ENCODE measurements at places on chromosomes 7 and 10.
A peak's percentile ranks its signal among the peaks of the same experiment; 100 is the strongest.

GRCh38 chr7:12540850-12541249 is 29.7 kb upstream of the SCIN start:
- DNase-seq, result no peak

DNA sequence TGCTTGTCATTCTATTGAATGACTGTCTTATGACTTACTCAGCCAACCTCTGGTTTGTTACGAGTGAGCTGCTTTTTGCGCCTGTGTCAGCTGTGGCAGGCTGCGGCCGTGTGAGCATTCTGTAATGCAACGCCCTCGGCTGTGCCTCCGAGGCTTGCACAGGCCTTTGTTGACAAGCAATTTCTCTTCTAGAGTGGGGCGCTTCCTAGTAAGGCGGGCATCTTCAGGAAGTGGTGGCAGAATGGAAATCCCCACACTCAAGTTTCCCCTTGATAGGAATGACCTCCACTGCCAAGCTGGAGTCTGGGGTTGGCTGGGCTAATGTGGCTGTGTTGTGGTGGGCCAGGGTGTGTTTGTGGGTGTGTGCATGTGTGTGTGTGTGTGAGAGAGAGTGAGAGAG is 20.2 kb upstream of the TMEM178B start:
- peak; percentile 42 for DNase-seq

DNA sequence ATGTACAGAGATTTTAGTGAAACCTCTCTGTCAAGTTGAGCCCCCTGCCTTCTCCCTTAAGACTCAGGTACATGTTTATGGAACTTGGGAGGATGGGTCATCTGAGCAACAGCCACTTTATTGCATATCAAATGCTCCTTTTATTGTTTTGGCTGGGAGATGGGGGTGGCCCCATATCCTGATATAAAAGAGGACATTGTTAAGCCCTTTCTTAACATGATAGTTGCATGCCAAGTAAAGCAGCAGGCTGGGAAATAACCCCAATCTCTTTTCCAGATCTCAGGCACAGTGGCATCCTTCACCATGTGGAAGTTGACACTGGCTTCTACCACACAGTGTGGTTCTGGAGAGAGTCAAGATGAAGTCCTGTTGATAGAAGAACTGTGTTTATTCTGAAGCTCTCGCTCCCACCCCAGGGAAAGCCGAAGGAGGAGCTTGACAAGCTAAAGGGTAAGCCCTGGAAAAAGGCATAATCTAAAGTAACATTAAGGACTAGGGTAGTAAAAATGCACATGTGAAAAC is 746.7 kb downstream of the SUGCT start:
- DNase-seq, result no peak

GRCh38 chr7:27784399-27785053 is 44.6 kb downstream of the TAX1BP1 start:
- DNase-seq, result no peak

DNA sequence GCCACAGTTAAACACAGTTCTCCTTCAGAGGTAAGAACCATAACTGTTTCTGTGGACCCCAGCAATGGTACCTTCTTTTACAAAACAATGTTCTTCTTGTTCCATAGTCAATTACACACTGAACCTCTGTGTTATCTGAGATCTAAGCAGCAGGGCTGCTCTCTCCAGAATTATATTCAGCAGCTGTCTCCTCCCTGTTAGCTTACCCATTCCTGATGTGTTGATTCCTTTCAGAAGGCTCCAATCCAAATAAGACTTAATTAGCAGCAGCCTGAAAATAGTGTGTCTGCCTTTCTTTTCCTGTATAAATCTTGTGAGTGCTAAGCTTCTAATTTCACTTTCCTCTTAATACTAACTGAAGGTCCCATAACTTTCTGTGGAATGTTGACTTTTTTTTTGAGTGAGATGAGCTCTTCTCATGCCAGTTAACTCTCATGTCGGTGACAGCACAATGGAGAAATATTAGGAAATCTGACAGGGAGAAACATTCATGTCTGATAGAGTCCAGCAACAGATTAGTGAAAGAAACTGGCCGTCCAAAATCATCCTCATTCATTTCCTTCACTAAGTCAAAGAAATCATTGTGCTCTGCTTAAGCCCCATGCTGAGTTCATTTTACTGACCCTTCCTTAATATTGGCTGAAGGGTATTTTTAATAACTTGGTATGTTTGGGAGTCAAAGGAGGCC is 226.5 kb downstream of the PRKG1 start:
- DNase-seq, result no peak

DNA sequence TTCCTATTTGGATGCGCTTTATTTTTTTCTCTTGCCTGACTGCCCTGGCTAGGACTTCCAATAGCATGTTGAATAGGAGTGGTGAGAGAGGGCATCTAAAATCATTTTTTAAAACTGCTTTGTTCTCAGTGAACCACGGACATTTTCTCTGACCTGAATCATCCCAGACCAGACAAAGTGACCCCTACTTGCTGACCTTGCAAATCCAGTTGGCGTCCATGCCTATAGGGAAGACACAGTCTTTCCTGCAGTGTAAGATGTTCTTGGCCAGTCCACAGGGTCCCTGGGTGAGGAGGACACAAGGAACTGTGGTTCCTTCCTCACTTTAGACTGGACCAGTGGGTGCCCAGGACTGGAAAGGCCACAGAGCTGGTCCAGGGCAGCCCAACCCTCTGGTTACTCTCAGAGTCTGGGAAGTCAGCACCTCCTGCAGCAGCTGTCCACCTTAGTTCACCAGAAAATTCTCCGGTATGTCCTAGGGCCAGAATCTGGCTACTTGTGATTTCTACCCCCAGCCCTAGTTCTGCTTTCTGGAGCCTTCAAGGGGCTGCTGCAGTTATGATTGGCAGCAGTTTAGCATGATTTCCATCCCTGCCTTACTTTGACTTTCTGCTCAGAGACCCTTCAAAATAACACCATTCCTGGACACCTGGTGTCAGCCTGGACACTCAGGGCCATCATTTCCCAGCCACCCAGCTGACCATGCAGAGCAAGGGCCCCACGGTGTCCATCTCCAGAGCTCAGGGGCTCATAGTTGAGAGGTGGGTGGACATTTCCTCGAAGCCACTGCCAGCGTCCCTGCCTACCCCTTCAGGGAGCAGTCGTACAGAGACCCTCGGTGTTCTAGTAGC is 19.3 kb downstream of the VIPR2 start:
- no peak for DNase-seq

GRCh38 chr7:74522281-74522905 is 68.7 kb downstream of the GTF2IRD1 start:
- DNase-seq, result no peak

GRCh38 chr7:50690541-50691011 is 92.1 kb downstream of the GRB10 start:
- no peak for DNase-seq

GRCh38 chr7:20484356-20484755 is 131.1 kb upstream of the ABCB5 start:
- DNase-seq, result no peak

DNA sequence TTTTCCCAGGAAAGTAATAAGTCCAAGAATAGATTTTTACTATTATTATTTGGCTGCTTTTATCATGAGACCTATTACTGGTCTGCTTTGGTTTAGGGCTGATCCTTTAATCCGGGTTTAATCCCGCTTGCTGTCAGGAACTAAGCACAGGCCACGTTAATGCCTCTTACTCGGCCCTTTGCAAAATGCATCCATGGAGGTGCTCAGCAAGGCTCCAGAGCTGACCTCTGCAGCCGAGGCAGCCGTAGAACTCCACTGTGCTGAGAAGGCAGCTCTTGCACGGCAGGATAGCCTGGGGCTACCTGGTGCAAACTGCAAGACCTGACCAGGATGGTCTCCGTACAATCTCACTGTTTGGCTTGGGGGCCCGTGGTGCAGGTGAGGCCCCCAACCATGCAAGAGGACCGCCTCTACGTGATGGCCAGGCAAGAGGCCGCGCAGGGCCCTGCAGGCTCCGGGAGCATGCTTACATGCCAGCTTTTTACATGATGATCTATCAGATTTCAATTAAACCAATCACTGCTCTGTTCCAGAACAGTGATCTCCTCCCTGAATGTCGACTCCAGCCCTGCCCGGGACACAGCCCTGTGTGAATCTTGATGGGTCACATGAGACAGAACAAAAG is 10.4 kb upstream of the CALML3 start:
- no peak for DNase-seq

DNA sequence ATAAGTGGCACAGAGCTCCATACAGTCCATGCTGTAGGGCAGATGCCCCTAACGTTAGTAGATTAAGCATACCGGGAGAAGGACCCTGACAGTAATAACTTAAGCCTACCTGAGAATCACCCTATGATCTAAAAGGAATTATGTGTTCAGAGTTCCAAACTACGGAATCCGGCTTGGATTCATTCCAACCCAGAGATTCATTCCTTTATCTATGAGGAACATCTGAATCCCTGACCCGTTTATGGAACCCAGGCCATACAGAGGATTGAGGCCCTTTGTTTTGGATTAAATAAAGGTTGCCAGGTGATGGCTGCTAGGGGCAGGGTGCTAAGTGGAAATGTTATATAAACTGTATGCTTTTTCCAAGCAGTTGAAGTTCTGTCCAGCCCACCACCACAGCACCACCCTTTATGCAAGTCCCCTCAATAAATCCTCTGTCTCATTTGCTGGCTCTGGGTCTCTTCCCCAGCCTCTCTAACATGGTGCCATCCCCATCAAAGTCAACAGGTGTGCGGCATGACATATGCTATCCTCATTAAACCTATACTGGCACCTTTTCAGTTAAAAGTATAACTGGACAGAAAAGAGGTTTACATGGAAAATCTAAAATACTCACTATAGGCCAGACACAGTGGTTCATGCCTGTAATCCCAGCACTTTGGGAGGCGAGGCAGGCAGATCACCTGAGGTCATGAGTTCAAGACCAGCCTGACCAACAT is 9.1 kb upstream of the ANAPC16 start:
- DNase-seq, result no peak

DNA sequence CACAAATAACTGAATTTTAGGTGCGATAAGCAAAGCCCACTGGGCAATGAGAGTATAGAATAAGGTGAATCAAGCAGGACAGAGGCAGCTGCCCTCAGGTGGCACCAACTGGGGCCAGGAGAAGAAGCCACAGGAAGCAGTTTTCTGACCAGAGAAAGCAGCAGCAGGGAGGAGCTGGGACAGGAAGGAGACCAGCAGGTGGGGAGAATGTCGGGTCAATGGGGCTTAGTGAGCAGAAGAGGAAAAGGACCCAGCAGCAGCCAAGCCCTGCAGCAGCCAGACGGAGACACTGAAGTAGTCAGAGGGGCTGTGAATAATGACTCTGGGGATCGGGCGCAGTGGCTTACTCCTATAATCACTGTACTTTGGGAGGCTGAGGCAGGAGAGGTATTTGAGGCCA is 209.6 kb upstream of the SH2B2 start:
- DNase-seq, result no peak

GRCh38 chr7:159201722-159202330 is 57.2 kb upstream of the VIPR2 start:
- DNase-seq, result no peak

GRCh38 chr7:70647801-70648498 is 484.0 kb upstream of the GALNT17 start:
- peak; percentile 64 for DNase-seq

GRCh38 chr10:77614778-77615625 is 22.6 kb downstream of the KCNMA1 start:
- no peak for DNase-seq

- no peak for DNase-seq
These were observed 13.8 kb upstream of the STOX1 start for GRCh38 chr10:68813559-68813958.

DNA sequence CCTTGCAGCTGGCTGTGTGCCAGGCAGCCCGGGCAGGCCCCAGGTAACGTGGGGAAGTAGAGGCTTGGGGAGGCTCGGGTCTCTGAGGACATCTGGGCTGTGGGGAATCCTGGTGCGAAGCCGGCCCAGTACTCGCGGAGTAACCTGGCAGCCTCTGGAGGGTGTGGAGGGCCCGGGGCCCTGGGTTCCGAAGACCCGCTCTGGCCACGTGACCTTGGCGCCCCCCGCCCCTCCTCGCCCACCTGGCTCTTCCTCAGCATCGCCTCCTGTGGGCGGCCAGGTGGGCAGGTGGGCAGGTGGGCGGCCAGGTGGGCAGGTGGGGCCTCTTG is 143.1 kb downstream of the WDR37 start:
- DNase-seq, result no peak

DNA sequence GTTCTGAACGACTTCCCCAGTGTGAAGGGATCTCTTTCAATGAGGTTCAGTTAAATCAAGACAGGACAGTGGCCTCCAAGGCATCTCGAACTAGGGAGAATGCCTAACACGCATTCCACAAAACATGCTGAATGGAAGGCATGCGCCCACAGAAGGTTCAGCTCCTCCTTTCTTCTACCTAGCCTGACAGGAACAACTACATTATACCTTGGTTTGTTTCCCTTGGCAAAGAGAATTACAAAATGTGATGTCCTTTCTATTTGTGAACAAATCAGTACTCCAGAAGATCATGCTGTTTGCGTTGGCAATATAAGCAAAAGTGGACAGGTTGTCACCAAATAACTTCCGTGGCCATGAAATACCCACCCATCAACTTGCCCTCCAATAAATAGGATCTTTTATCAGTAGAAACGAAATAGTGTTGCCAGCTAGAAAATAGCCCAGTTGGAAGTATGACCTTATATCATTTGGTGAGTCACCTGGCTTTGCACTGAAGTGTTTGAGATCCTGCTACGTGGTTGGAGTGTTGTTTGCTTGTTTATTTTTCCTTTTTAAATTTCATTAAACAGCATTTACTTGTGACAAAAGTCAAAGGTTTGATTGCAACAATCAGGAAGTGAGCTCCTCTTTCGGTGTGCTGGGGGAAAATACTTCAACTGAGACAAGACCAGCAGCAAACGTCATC is 117.0 kb upstream of the FAM204A start:
- no peak for DNase-seq

- no peak for DNase-seq
These were observed 43.2 kb downstream of the PPP1R3C start for GRCh38 chr10:91589658-91590035.

- no peak for DNase-seq
These were observed 33.2 kb downstream of the CDH23 start for GRCh38 chr10:71429929-71430328.

- DNase-seq, result peak; percentile 25
These were observed 19.0 kb upstream of the CLDN4 start for GRCh38 chr7:73811760-73812168.
